ENCODE measurements at places on chromosomes 5 and 9.

DNA sequence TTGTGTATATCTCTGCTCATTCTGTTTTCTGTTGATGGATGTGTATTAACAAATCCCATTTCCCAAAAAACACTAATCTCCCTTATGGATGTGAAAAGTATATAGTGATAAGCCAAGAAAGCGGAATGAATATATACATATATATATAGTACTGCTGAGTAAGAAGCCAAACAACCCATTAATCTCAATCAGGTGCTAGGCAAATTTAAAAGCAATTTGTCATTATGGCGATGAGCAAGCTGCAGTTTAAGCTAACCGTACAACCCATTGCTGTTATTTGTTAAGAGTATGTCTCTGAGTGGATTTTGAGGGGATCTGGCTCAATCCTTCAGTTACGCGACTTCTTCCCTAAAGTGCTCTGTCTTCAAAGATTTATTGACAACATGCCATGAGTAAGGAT lies 640.4 kb upstream of the ARRDC3 start:
- DNase-seq: no peak

DNA sequence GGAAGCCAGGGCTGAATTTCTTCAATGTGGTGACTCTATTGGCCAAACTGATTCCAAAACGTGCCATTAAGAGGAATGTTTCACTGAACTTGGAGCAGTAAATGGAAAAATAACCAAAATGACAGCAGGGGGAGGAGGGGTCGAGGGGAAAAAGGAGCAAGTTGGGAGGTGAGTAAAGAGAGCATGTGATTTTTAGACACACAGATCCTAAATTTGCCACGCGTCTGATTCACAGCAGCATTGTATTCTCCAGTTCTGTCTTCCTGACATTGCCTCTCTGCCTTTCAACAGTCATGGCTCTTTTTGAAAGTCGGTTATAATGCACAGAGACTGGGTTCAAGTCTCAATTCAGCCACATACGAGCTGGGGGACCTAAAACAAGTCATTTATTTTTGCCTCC lies 22.0 kb upstream of the ADRB2 start:
- no peak for DNase-seq

GRCh38 chr9:2856400-2856799 lies 12.5 kb upstream of the PUM3 start:
- no peak for DNase-seq

DNA sequence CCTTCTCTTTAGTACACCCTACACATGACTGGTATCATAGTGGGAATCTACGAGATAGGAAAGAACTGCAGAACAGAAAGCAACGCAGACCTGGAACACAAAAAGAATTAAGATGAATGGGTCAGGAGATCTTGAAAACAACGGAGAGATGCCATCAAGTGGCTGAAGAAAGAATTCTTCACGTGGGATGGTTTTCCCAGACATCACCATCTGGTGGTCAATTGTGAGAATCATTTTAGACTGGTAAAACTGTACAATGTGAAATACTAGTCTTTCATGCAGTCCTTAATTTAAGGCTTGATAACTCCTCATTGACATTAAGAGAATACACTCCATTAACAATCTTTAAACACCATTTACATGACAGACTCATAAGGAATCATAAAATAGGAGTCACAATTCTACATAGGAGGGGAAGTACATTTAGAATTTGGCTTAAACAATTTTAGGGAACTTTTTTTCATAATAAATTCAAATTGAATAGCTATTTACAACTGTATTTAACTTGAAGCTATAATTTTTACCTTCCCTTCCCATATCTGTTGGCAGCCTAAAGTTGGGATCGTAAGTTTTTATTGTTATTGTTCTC lies 128.4 kb upstream of the TRPM3 start:
- DNase-seq: peak; percentile 30

DNA sequence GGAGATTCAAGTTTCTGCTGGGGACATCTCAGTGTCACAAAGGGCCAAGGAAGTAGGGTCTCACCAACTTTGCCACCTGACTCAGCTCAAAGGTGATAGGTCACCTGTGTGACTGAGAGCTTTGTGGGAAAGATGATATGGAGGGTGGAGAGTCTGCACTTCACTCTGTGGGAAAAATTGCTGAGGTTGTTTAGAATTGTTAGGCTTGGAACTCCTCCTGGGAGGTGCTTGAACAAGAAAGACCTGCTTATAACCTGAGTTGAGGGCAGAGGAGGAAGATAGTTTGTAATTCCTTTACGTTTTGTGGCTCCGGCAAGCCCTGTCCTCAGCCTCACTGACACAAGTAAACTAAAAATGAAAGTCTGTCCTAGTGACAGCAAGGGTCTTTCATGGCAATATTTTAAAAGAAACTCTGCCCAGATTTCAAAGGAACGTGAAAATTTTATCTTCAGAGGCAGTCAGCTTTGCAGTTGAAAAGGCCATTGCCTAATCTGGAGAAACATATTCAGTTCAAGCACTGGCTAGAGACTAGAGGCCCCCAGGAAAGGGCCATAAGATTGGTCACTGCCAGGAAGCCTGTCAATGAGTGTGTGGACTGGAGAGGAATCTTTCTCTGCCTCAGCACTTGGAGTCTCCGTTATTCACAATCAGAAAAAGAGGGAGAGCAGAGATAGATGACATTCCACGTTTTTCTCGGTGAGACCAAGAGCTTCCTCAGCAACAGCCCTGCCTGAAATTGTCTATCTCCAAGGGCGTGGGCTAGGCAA lies 23.2 kb downstream of the PCDHAC2 start:
- DNase-seq: no peak
